ENCODE measurements at places on chromosomes 4 and X.

DNA sequence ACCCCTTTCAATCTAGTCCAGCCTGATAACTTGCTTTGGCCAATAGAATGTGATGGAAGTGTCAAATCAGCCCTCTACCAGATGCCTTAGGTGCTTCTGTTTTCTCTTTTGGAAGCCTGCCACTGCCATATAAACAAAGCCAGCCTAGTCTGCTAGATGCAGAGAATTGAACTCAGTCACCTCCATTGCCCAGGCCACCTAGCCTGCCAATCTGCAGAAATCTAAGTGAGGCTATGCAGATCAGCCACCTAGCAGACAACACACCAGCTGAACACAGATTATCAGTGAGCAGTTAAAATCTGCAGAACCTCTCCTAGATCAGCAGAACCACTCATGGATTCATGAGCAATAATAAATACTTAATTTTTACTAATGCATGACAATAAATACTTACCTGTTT lies 1108.2 kb downstream of the PCDH18 start:
- DNase-seq, result no peak

DNA sequence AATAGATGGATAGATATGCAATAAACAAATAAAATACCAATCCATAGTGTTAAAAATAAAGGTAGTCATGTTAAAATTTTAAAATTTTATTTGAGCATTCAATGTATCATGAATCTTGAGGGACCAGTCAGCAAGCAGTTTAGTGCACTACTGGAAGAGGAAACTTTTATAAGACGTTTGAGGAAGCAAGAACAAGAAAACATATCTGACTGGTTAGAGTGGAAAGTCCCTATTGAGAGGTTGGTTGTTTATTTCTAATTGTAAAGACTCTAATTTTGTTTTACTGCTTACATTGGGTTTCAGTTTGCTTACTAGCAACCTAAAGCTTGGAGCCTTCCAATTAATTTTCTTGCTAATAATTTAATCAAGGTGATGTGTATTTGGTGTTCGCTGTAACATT lies 786.2 kb downstream of the RAB28 start:
- DNase-seq, result no peak

DNA sequence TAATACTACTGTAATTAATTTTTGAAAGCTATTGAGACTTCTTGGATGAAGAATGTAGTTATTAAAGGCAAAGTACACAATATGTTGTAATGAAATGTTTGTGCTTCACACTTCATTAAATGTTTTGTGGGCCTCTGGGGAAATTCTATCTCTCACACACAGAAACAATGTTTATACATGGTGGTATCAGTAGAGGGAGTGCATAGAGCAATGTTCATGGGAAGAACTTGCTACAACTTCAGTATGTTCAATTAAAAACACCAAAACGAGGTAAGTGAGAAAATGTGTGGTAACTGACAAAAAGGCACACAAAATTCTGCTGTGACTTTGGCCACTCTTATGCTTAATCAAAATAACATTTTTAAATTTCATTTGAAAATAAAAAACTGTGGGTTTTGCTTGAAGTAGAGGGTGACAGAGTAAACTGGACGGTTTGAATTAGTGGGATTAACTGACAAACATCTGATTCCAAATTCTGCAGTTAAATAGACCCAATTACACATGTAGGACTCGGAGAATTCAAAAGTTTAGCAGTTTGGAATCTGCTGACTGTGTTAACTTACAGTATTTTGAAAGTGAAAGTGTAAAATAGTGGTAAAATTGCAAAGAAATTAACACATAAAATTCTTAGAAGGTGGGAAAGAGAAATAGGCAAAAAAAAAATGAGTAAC lies 111.4 kb upstream of the TTC29 start:
- DNase-seq, result no peak

DNA sequence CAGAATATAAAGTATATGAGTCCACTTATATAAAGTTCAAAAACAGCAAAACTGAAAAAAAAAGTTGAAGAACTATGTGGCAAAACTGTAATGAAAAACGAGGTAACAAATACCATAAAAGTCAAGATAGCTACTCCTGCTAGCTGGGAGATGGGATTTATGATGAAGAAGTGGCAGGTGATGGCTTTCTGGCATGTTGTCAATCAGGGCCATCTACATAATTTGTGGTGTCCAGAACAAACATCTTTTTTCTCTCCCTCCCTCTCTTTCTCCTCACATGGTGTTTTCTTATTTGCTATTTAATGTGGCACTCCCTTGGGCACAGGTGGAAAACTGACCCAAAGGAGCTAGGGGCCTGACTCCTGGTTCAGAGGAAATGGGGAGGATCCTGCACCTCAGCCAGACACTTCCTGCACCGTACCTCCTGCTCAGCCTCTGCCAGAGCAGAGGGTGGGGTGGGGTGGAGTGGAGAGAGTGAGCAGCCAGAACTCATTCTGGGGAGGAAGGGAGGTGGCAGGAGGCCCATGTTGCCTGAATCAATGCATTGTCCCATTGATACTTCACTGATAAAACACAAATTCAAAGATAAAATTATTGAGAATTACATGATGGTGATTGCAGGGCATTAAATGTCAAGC lies 5.3 kb upstream of the SAP30 start:
- peak; percentile 2 for DNase-seq

DNA sequence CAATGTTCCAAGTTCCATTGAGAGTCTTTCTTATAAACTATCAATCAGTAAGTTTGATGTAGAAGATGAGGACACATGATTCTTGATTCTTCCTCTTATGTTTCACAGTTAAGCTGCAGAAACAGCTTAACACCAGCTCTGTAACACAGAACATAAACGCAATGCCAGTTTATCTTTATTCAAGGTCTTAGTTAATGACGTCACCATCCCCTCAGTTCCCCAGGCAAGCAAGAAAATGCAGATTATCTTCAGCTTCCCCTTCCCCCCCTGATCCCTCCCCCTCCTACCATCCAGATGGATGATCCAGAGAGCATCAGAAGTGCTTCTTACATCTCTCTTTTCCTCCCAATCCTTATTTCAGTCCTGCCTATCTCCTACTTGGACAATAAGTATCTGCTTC lies 4.4 kb upstream of the SH3RF1 start:
- no peak for DNase-seq

DNA sequence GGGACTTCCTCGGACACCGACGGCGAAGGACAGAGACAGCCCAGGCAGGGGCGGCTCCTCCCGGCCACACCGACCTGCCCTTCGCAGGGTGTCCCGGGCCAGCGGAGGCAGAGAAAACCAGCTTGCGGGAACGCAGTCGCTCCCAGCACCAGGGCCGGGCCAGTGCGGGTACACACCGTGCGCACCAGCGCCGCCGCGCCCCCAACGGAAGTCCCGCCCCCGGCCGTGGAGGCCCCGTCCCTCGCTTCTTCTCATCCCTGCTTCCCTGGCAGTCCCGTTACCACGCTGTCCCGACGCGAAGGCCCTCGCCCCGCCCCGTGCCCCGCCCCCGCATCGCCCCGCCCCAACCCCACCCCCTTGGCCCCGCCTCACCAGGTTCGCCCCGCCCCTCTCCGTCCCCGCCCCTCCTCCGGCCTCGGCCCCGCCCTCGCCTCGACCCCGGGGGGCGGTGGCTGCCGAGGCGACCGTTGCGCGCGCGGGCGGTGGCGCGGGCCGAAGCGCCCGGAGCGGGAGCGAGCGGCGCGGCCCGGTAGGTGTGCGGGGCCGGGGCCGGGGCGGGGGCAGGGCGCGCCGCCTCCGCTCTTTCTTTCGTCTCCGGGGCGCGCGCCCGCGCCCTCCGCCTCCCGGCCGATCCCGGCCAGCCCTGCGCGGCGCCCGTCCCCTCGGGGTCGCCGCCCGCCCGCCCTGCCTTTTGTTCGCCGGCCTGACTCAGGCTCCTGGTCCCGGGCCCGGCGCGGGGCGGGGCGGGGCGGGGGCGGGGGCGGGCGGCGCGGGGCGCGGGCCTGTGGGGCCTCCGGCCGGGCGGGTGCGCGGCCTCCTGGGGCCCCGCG lies at the start of gene RGS12:
RGS12 (plus strand) TSS at position 451 of the 830 bp plus-strand sequence. CDS start 23,150 bp downstream, outside the sequence.
- DNase-seq, result peak; percentile 82

- DNase-seq, result no peak
Observed at GRCh38 chr4:120893314-120893713, 29.2 kb downstream of the PRDM5 start.

Measured in activated effector memory CD4-positive, alpha-beta T cell treated with Interleukin-2 at 50 U/mL for 16 hours (primary cell).